ENCODE measurements at places on chromosomes 1 and 21.

DNA sequence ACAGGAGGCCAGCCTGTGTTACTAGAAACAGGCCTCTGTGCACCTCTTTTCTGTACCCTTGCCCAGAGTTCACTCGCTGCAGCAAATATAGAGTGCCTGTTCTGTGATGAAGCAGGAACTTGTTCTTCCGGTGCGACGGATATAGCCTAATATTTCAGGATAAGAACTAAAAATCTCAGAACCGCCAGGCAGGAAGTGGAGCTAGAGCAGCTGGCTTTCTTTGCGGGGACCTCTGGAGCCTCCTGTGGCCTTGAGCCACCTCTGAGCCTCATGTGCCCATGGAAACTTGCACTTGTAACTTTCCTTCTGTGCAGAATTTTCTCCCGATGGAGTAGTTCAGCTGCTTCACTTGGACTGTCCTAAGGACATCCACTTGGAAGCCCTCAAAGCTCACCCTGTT is 44.5 kb upstream of the VAMP3 start:
- no peak for DNase-seq
- H3K4me1 ChIP-seq, result no peaks in the 10 kb centered on the region
- H3K4me3 ChIP-seq, result no peak overlapping the region
- no peaks in the 10 kb centered on the region for H3K36me3 ChIP-seq
- no peak overlapping the region for H3K27ac ChIP-seq
- peaks cover 60% of the 10 kb centered on the region for H3K27me3 ChIP-seq

GRCh38 chr1:171484760-171485374 is 463 bp upstream of the PRRC2C start:
- peaks cover 44% of the 10 kb centered on the region for H3K4me1 ChIP-seq
- H3K27me3 ChIP-seq, result no peaks in the 10 kb centered on the region
- no peak for DNase-seq

- H3K4me1 ChIP-seq, result no peaks in the 10 kb centered on the region
- H3K4me3 ChIP-seq, result no peak overlapping the region
- H3K27me3 ChIP-seq, result no peaks in the 10 kb centered on the region
- no peak overlapping the region for H3K27ac ChIP-seq
- no peak for DNase-seq
Observed at GRCh38 chr21:16330082-16330907, 600.5 kb downstream of the USP25 start.

DNA sequence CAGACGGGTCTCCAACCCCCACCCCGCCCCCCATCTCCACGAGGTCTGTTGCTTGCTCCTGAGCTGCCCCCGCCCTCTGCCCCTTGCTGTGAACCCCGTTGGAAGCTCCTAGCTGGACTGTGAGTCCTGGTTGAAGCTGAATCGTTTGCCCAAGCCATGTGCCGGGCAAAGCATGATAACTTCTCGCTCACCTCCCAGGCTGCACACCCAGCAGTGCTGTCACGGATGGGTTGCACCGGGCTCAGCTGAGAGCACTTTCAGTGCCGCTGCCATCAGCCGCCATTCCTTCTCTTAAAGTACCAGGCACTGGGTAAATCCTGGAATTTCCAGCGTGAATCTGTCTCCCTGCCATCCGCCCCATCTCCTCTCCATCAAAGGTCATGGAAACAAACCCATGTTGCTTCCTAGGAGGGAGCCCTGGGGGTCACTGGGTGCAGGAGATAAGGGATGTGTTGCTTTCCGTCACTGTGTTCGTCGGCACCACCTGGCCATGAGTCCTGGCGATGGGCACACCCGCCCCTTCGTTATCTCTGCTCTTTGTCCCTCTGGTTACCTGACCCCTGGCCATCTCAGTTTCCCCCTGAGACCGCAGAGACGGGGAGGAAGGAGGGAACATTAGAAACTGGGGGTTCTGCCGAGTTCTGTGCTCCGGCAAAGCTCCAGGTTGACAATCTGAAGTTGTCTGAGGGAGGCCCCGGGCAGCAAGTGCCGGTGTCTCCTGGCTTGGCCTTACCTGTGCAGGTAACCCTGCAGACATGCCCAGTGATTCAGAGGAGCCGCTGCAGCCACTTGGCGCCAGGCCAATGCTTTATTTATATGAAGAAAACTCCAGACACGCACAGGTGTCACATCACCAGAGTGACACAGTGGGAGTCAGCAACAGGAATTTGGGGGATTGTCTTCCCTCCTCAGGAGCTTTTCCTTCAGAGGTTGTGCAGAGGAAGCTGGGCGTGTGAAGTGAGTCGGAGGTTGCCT is 2.7 kb downstream of the PDE9A start:
- no peak for DNase-seq
- no peak overlapping the region for H3K4me3 ChIP-seq
- no peak overlapping the region for H3K27ac ChIP-seq

- no peak overlapping the region for H3K27ac ChIP-seq
- H3K4me1 ChIP-seq, result no peaks in the 10 kb centered on the region
- H3K4me3 ChIP-seq, result no peak overlapping the region
- H3K36me3 ChIP-seq, result no peaks in the 10 kb centered on the region
Observed at GRCh38 chr1:55631509-55631908, 416.3 kb upstream of the USP24 start.

DNA sequence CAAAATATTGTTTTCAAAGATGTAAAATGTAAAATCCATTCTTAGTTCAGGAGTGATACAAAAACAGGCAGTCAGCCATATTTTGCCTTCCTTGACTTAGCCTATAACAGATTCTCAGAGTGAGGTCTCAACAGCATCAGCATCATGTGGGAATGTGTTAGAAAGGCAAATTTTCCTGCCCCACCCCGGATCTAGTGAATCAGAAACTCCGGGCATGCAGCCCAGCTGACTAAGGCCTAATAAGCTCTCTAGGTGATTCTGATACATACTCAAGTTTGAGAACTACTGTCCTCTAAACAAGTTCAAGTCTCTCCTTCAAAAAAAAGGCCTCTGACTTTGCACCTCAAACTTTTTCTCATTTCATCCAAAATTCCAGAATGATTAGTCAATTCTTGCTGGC is 46.9 kb upstream of the PRRC2C start:
- no peak overlapping the region for H3K4me3 ChIP-seq
- H3K27ac ChIP-seq, result no peak overlapping the region
- DNase-seq, result no peak
- no peaks in the 10 kb centered on the region for H3K36me3 ChIP-seq

GRCh38 chr1:227532019-227532619 is 31.2 kb upstream of the ZNF678 start:
- H3K27ac ChIP-seq, result no peak overlapping the region
- H3K36me3 ChIP-seq, result no peaks in the 10 kb centered on the region
- no peak for DNase-seq
- H3K4me3 ChIP-seq, result no peak overlapping the region

DNA sequence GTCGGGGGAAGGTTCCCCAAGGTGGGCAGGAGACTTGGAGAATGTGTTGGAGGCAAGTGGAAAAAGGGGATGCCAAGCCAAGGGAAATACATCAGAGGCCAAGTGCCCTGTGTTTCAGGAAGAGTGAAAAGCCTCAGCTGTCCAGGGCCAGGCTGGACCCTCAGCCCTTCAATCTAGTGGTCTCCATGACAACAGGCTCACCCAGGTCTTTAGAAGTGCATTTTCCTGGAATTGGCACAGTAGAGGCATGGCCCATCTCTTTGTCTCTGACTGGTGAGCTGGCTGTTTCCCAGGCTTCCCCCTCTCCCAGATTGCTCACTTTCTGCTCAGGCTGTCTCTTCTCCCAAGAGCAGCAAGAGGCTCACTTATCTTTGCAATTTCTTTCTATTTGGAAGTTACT is 10.4 kb upstream of the RHBG start:
- no peak overlapping the region for H3K27ac ChIP-seq
- H3K36me3 ChIP-seq, result peaks cover 1% of the 10 kb centered on the region
- H3K27me3 ChIP-seq, result peaks cover 49% of the 10 kb centered on the region
- H3K4me1 ChIP-seq, result peaks cover 9% of the 10 kb centered on the region
- DNase-seq, result no peak
- H3K4me3 ChIP-seq, result no peak overlapping the region

GRCh38 chr1:156347331-156347730 is 9.0 kb downstream of the TSACC start:
- H3K4me3 ChIP-seq, result no peak overlapping the region
- H3K27ac ChIP-seq, result no peak overlapping the region
- H3K27me3 ChIP-seq, result peaks cover 29% of the 10 kb centered on the region
- DNase-seq, result no peak
- H3K4me1 ChIP-seq, result no peaks in the 10 kb centered on the region
- no peaks in the 10 kb centered on the region for H3K36me3 ChIP-seq

GRCh38 chr1:204503122-204503912 is 8.7 kb upstream of the PIK3C2B start:
- H3K27ac ChIP-seq, result peak overlapping the region; percentile 22
- H3K4me1 ChIP-seq, result peaks cover 35% of the 10 kb centered on the region
- H3K36me3 ChIP-seq, result peaks cover 22% of the 10 kb centered on the region
- H3K4me3 ChIP-seq, result no peak overlapping the region

DNA sequence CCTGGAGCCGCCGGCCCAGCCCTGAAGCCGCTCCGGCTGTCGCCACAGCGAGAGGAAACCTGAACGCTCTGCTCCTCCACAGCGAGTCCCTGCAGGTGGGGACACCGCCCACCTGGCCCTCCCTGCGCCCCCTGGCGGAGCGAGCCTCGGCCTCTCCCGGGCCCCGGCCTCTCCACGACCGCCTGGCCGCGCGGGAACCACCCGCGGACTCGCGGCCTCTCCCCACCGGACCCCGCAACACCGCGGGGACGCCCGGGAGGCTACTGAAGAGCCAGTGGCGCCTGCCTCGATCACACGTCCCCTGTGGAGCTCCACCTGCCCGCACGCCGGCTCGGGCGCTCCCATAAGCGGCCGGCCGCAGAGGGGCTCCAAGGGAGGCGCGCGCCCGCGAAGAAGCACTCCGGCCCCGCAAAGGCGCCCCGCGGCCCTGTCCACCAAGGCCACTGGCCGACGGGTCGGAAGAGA is 109.6 kb downstream of the KCNN3 start:
- DNase-seq, result peak; percentile 72
- H3K27me3 ChIP-seq, result peaks cover 34% of the 10 kb centered on the region
- no peak overlapping the region for H3K4me3 ChIP-seq
- no peak overlapping the region for H3K27ac ChIP-seq

DNA sequence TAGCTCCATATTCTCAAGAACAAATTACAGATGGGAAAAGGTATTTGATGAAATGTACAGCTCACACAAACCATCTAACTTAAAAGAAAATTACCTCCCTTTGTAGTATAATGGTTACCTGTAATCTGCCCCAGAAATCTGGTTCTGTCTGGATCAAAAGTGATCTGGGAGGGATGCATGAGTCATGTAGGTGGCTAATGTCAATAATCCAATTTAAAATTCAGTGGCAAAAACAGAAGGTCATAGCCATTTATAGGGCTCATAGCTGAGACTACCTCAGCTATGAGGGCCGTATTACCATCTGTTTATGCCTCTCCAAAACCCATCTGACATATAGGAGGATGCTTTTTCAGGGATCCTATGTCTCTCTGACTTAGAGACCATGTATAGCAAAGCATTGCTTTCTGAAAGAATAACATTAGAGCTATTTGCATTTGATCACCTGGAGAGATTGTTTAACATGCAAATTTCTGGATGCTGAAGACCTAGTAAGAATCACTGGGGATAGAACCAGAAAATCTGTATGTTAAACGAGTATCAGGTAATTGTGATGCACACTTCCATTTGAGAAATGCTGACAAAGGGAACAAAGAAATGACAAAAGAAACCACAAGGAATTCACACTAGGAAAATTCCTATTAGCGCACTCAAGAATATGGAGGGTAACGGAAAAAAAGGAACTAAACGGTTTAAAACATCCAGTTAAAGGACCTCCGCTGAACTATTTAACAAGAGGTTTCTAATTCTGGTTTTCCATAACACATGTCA is 17.6 kb downstream of the PAXBP1 start:
- no peak for DNase-seq
- H3K27ac ChIP-seq, result no peak overlapping the region
- H3K4me1 ChIP-seq, result no peaks in the 10 kb centered on the region
- H3K36me3 ChIP-seq, result peaks cover 71% of the 10 kb centered on the region
- no peak overlapping the region for H3K4me3 ChIP-seq

- H3K4me1 ChIP-seq, result peaks cover 10% of the 10 kb centered on the region
- no peak for DNase-seq
- H3K4me3 ChIP-seq, result peak overlapping the region; percentile 34
- peaks cover 80% of the 10 kb centered on the region for H3K27me3 ChIP-seq
- peaks cover 4% of the 10 kb centered on the region for H3K36me3 ChIP-seq
Observed at GRCh38 chr1:17117451-17118265, 1.6 kb downstream of the PADI2 start.

DNA sequence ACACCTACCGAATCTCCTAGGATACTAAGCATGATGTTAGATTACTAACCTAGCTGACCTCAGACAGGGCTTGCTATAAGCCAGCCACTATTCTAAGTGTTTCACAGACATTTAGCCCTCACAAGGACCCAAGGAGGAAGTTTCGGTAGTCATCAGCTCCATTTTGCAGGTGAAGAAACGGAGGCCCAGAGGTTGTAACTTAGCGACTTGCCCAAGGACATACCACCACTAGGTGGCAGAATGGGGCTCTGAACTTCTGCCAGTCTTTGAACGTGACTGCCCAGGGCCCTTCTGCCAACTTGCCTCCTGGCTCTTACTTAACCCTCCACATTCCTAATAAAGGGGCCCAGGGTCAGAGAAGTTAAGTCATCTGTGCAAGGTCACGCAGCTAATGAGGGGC is 283.5 kb downstream of the C1orf94 start:
- DNase-seq, result no peak
- H3K36me3 ChIP-seq, result no peaks in the 10 kb centered on the region
- H3K4me1 ChIP-seq, result no peaks in the 10 kb centered on the region

DNA sequence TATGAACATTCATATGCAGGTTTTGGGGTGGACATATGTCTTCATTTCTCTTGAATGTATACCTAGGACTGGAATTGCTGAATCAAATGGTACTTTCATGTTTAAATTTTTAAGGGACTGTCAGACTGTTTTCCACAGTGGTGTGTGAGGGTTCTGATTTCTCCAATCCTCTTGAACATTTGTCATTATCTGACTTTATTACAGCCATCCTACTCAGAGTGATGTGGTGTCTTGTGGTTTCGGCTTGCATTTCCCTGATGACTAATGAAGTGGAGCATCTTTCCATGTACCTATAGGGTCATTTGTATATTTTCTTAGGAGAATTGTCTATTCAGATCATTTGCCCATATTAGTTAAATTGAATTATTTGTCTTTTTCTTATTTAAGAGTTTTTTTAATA is 35.4 kb upstream of the ZNF281 start:
- H3K27me3 ChIP-seq, result no peaks in the 10 kb centered on the region
- H3K4me1 ChIP-seq, result no peaks in the 10 kb centered on the region
- DNase-seq, result no peak
- no peaks in the 10 kb centered on the region for H3K36me3 ChIP-seq
- no peak overlapping the region for H3K4me3 ChIP-seq
